ENCODE measurements at places on chromosomes 2 and 18.

DNA sequence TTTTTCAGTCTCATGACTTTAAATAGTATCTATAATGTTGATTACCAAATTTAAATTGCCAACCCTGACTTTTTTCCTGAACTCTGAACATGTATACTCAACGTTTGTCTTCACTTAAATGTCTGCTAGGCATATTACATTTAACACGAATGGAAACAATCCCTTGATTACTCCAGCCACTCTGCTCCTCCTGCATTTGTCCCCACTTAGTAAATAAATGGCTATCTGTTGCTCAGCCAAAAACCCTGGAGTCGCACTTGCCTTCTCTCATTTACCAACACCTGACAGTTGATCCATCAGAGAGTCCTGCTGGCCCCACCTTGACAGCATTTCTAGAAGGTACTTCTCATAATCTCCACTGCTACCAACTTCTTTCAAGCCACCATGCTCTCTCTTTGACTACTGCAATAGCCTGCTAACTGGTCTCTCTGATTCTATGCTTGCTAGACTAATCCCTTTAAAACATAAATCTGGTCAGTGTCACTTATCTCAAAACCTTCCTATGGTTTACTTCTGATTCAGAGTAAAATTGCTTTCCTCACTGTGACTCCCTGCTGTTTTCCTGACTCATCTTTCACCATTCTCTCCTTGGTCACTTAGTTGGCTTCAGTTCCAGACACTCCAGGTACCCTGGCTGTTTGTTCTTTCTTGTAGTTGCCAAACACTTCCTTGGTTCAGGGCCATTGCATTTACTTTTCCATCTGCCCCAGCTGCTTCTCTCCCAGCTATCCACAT lies 31.9 kb downstream of the SPAG16 start:
- DNase-seq = no peak

GRCh38 chr2:65164426-65164891 lies 34.6 kb upstream of the RAB1A start:
- DNase-seq = peak; percentile 40

DNA sequence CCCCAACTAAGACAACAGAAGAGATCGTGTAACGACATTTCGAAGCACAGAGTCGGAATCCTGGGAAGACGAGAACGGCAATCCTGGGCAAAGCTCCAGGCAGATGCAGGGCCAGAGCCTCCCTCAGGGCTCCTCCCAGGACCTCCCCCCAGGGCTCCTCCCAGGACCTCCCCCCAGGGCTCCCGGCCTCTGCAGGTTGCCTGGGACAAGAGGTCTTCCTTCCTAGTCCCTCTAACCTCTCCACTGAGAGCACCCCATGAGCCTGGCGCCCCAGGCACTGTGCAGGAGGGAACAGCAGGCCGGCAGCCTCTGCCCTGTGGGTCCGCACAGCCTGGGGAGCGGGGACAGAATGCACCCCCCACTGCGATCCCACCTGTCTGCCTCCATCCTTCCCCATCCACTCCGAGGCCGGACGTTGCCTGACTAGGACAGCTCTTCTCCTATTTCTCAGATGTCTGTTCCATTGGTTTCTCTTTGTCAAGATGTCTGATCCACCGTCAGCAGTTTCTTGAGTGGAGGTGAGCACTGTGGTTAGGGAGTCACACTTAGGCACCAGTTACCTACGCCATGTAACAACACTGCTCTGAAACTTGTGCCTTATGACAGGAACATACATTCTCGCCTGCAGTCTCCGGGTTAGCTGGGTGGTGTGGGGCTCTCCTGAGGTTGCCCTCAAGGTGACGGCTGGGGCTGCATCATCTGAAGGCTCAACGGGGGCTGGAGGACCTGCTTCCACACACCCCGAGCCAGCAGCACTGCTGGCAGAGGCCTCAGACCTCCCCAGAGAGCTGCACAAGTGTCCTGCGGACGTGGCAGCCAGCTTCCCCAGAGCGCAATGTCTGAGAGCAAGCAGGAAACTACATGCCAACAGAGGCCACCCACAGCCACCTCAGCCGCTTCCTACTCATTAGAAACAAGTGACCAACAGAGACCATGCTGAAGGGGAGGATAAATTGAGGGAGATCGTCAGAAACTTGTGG lies 28.9 kb downstream of the ADI1 start:
- no peak for DNase-seq

DNA sequence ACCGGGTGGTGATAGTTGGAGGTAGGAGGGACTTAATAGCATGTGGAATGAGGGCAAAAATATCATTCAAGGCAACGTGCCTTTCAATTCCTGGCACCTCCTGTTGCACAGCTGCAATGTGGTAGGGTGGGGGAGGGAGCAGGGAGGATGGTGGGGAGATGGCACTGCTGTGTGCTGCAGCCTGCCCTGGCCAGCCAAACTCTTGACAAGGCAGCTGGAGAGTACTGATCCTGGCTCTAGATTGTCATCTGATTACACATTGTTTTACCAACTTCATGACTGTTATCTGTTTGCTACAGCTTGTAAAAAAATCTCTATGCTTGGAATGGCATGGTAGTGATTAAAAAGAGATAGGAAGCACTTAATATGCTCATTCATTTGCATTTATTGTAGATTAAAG lies 47.7 kb downstream of the PLCL1 start:
- no peak for DNase-seq

DNA sequence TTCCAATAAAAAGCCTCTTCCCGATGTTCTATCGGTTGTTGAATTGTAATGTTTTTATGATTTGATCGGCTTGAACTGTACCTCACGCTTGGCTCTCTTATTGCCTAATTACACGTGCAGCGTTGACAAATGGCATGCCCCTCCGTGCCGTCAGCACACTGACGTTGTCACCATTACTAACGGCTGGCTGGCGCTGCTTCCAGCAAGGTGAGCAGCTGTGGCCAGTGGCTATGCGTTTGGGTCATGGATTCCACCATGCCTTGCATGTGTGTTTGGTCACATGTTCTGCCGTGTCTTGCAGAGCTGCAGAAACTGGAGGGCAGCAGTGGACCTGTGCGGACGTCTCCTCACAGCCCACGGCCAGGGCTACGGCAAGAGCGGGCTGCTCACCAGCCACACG lies 42.1 kb downstream of the TRAPPC12 start:
- no peak for DNase-seq

GRCh38 chr2:191029280-191029950 lies 15.4 kb upstream of the STAT1 start:
- DNase-seq = no peak

- DNase-seq = no peak
Measured at GRCh38 chr2:71822463-71822862, 325.2 kb downstream of the CYP26B1 start.

DNA sequence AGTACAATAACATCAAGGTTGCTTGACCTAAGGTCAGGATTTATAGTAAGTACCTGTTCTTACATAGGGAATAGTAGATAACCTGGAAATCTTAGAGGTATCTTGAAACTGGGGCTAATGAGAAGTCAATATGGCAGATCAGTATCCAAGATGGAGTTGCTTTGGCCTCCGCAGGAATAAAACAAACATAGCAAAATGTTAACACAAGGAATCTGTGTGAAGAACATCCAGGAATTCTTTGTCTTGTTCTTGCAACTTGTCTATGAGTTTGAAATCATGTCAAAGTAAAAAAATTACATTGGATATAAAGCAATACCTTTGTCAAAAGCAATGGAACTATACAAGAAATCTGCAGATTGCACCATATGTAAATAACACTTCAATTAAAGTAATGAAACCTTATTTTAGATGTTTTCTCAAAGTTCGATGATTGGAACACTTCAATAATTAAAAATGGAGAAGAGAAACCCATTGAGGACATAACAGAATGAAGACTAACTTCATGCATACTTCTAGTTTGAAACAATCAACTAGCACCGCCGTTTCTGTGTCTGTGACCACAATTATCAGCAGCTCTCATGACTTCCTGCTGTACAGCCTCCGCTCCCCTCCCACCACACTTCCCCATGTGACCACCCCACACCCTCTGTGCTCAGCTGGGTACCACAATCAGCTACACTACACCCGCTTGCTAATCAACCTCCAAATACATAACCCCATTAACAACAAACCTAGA lies 27.6 kb downstream of the C2orf76 start:
- no peak for DNase-seq

GRCh38 chr2:178530625-178531142 lies 50.4 kb downstream of the PLEKHA3 start:
- DNase-seq = no peak

Measured in hepatic stellate cell (primary cell).